ENCODE measurements at places on chromosomes 12 and 14. TPM values are rescaled to one million over a fixed set of nuclear protein-coding genes. Genes with fewer than 3 reads are reported as not detected.

DNA sequence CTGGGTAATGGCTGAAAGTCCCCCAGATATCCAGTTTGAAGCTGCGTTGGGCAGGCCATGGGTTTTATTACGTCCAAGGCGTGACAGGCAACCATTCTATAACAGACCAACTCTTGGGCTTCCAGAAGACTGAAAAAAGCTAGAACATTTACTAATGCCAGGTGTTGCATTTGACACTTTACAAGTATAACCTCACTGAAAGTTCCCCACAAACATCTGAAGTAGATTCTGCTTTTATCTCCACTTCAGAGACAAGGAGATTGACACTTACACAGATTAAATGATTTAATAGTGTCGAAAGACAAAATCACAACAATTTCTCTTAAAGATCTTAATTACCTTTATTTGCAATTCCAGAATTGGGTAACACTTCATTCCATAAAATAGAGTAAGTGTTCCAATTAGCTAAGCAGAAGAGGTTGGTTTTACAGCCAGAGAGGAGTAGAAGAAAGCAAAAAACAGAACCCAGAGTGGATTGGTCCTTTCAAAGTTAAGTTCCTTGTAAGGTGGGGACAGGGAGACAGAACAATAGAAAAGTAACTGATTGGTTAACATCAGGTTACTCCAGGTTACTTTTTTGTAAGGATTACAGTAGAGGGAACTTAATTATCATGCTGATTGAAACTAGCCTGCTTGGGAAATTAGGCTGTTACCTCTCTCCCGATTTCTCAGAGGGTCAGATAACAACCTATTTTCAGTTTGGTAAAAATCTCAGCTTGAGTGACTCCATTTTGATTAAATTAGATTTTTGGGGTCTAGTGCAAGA, 11.3 kb downstream of the SOCS2 start:
- H3K4me1 ChIP-seq, result no peaks in the 10 kb centered on the region
- no peak overlapping the region for H3K4me3 ChIP-seq
- no peaks in the 10 kb centered on the region for H3K27me3 ChIP-seq
- peaks cover 11% of the 10 kb centered on the region for H3K36me3 ChIP-seq

DNA sequence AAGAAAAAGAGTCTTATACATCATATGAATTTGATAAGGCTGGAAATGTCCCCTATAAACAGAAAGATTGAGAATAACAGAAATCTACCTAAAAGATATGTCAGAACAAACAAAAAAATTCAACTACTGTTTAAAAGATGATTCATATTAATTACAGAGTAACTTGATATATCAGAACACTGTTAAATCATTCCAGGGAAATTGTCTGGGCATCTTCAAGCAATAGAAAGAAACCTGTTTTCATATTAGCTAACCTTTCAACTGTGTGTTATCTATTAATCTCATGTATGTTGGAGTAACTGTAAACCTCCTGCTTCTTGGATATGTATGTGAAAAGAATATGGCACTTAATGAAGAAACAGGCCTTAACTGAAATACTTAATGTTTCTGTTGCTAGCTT, 96.7 kb downstream of the NUBPL start:
- no peak for DNase-seq
- H3K27me3 ChIP-seq, result no peaks in the 10 kb centered on the region
- H3K4me1 ChIP-seq, result no peaks in the 10 kb centered on the region

CTDSP2 gene
- 119 TPM for polyA plus RNA-seq

DNA sequence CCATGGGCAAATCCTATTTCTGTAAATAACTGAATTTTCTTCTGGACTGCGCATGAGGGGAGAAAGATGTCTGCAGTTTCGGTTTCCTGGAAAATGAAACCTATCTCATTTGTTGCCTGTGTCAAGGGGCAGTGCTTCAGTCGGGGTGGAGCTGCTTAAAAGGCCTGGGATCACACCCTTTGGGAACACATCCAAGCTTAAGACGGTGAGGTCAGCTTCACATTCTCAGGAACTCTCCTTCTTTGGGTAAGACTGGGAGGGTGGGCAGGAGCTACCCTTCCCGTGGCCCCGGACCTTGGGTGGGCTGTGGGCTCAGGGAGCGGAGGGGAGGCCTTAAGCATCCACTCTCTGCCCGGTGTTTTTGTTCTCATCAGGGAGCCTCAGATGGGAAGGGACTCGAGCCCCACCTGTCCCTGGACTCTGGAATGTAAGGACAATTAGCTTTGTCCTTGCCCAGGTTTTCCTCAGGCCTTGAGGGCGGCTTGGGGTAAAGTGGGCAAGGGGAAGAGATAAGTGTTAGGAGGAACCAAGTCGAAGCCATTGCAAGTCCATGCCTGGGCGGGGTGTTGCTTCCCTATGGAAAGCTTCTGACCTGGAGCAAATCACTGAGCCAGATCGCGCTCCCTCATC, at the start of gene IFI27:
TSS of gene IFI27 (plus strand) at position 185 of the 630 bp plus-strand sequence.
- no peak for DNase-seq
- H3K4me3 ChIP-seq, result no peak within 1 kb of the TSS
- H3K4me1 ChIP-seq, result peaks cover 33% of the 10 kb centered on the region
- no peak within 1 kb of the TSS for H3K27ac ChIP-seq
- no peaks in the 10 kb centered on the region for H3K27me3 ChIP-seq

NRL gene
- 0.88 TPM for polyA plus RNA-seq

PXMP2 gene
- polyA plus RNA-seq, result 25.4 TPM

Measured in SK-N-SH (cell line).